ENCODE measurements at places on chromosomes 1 and 21. TPM values are rescaled to one million over a fixed set of nuclear protein-coding genes. Genes with fewer than 3 reads are reported as not detected.

The TRIM67 gene
- total RNA-seq = not detected

- no peak for DNase-seq
These were observed 634.7 kb downstream of the NCAM2 start for GRCh38 chr21:21632926-21633325.

DNA sequence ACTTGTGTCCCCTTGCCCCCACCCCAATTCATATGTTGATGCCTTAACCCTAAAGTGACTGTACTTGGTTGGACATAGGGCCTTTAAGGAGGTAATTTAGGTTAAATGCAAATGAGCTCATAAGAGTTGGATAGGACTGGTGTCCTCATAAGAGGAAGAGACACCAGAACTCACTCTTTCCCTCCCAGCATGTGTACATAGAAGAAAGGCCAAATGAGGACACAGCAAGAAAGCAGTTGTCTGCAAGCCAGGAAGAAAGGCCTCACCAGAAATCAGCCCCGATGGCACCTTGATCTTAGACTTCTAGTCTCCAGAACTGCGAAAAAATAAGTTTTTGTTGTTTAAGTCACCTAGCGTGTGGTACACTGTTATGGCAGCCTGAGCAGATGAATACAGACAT lies 45.5 kb downstream of the RAB3GAP2 start:
- no peak for DNase-seq

The CHODL gene
- 0.14 TPM for total RNA-seq

The LRRC38 gene
- not detected for total RNA-seq

GRCh38 chr1:77322061-77322900 lies 40.5 kb downstream of the AK5 start:
- no peak for DNase-seq

- DNase-seq = no peak
These were observed 34.9 kb downstream of the PTGFRN start for GRCh38 chr1:116944613-116945012.

GRCh38 chr1:216176970-216177369 lies 246.3 kb downstream of the USH2A start:
- no peak for DNase-seq

- no peak for DNase-seq
These were observed 21.3 kb upstream of the EFHD2 start for GRCh38 chr1:15388201-15388880.

DNA sequence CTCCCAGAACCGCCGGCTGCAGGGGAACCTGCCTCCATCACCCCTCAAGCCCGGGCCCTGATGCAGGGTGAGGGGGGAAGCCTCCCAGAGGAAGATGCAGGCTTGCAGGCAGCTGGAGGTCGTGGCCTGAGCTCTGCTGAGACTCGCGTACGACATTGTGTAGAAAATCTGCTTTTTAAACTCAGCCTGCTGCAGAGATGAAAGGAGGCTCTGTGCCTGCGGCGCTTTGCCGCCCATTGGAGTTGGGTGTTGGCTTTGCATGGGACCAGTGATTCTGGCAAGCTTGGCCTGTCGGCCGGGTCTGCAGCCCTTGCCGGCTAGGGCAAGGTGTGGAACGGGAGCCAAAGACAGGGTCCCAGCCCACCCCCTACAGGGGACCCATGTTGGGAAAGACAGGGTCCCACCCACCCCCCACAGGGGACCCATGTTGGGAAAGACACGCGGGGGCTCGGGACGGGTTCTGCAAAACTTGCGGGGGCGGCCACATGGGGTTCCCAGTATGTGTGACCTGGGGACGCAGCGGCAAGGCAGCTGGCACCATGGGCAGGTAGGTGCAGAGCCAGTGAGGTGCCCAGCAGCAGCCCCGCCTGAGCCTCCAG lies 55.6 kb downstream of the SLX9 start:
- DNase-seq = no peak

The CDC20 gene
- total RNA-seq = 96.9 TPM

The PEAR1 gene
- total RNA-seq = not detected

The GPR3 gene
- total RNA-seq = 3.6 TPM

GRCh38 chr21:17925000-17925610 lies 105.9 kb upstream of the C21orf91 start:
- peak; percentile 87 for DNase-seq

DNA sequence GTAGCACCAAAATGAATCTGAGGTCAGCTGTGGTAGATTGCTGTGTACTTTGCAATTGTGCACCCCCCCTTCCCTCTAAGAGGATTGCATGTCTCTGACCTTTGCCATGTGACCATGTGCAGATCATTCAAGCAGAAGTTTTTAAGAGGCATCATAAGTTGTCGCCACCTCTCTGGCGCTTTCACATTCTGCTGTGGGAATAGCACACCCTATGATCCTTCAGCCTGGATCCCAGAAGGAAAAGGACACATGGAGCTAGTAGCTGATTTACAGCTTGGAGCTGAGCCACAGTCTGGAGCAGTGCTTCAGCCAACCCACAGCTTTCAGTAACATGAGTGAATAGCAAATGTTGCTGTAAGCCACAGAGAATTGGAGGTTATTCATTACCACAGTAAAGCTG lies 158.5 kb downstream of the TSEN15 start:
- no peak for DNase-seq

DNA sequence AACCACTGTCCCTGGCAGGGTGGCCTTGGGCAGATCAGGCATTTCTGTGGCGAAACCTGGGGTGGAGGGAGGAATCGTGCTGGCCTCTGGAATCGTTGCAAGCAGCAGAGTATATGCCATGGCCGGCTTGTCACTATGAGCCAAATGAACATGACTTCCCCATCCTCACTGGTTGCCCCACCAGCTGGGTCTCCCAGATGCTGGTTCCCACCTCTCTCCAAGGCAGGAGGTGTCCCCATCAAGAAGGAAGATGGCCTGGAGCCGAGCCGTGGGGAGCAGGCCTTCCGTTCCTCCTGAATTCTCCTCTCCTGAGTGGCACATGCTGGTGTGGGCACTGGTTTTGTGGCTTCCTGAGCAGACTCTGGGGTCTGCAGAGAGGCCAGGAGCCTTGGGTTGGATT lies 60.2 kb upstream of the ACTRT2 start:
- DNase-seq = no peak

- DNase-seq = no peak
These were observed 164.2 kb downstream of the PPIAL4G start for GRCh38 chr1:148318904-148319242.

DNA sequence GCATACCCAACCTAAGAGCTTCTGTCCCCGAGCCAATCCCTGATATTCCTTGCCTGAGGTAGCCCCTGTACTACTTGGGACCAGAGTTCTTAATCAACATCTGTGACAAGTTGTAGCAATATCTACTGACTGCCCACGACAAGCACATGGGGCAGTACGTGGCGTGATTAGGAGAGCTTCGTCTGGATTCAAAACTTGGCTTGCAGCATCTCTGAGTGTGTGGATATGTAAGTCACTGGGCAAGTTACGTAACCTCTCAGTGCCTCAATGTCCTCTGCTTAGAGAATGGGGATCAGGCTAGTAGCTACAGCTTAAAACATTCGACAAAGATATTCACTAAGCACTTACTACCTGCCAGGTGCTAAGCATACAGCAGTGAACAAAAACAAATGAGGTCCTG lies 5.0 kb downstream of the HSPG2 start:
- DNase-seq = no peak

- no peak for DNase-seq
These were observed 1.9 kb downstream of the PLCH2 start for GRCh38 chr1:2477791-2478499.

GRCh38 chr1:61776091-61776490 lies 33.8 kb downstream of the PATJ start:
- no peak for DNase-seq

The COL8A2 gene
- 0.04 TPM for total RNA-seq

- DNase-seq = no peak
These were observed 100.4 kb upstream of the USH2A start for GRCh38 chr1:216523449-216524190.

- no peak for DNase-seq
These were observed 131.3 kb downstream of the CACHD1 start for GRCh38 chr1:64601207-64601606.

DNA sequence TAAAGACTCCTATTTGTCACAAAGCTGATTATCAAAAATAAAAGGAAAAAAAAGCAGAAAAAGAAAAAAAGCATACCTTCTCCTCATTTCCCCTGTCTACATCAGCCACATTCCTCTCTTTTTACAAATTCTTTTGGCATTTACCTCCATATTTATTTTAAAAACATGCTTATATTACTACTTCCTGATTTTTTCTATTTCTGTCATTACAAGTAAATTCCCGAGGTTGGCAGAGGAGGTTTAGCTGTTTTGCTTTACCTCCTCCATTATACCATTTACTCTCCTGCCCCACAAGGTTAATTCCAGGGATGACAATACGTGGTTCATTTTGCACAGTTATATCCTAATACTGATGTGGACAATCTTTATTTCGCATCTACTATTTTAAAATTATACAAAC lies 26.3 kb upstream of the CD34 start:
- DNase-seq = no peak

The TMPRSS3 gene
- total RNA-seq = not detected

The LCE1B gene
- total RNA-seq = not detected

DNA sequence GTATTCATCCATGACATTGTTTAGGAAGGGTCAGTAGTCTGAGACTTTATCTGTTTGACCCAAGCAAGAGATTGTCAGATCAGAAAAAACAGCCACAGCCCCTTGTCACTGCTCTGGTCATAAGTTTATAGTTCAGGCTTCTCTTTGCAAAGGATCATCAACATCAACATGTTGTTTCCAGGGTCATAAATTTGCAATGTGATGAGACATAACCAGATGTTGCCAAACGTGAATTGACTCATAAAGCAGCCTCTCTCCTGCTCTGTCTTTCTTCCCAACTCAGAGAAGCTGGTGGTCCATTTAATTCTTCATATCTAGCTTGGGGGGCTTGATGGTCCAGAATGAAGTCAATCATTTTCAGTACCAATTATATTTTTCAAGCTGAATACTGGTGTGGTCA lies 507.2 kb upstream of the PBX1 start:
- DNase-seq = no peak
